ENCODE measurements at places on chromosomes 4 and X.

DNA sequence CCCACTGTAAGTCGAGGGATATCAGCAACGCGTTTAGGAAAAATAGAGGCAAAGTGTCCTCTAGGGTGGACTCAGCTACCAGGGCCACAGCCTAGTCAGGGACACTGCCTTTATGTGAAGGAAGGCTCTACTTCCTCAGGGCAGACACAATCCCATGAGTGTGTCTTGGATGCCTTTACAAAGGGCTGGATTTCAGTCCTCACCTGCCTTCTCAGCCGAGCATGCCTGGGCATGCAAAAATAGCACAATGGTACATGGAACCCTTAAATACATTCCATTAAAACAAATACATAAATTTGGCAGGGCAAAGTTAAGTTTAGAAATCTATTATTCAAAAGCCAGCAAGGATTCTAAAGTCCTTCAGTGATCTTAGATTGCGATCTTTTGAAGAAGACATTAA, 51.1 kb downstream of the DMD start:
- no peak for DNase-seq

GRCh38 chr4:186712690-186713089, 11.0 kb downstream of the FAT1 start:
- DNase-seq, result no peak

DNA sequence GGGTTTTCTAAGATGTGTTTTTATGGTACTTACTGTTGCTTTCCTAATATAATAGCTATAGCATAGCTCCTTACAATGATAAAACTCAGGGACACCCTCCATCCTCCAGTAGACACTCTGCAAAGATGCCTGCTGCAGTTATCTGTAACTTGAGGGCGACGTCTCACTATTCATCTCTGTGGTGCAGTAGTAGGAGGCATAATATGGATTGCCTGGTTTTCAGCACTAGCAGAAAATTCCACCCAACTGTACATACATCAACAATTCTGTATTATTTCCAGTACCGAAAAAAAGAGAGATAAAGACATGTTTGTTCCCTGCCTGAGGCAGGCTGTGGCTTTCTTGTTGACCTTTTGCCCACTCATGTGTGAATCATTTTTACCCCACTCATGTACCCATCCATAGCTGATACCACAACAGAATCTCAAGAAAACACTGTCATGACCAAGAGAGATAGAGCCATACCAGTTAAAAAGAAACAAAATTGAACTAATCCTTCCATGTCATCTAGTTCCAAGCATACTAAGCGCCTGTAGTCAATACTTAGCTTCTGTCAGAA, 220.1 kb downstream of the RAB28 start:
- DNase-seq, result no peak

GRCh38 chr4:38094419-38094818, 134.2 kb downstream of the PTTG2 start:
- DNase-seq, result no peak

- no peak for DNase-seq
These were observed 188.7 kb upstream of the TLL1 start for GRCh38 chr4:165684177-165684805.

GRCh38 chr4:140653718-140654494, 85.1 kb upstream of the UCP1 start:
- no peak for DNase-seq

GRCh38 chrX:39337451-39337850, 536.2 kb downstream of the MID1IP1 start:
- DNase-seq, result no peak
